NCI-H1436 (cell line): ENCODE measurements at places on chromosomes 16 and 17.

GRCh38 chr16:73143002-73143401 lies 95.1 kb upstream of the ZFHX3 start:
- no peak for DNase-seq

GRCh38 chr16:85514598-85515318 lies 98.4 kb upstream of the GSE1 start:
- DNase-seq, result no peak

DNA sequence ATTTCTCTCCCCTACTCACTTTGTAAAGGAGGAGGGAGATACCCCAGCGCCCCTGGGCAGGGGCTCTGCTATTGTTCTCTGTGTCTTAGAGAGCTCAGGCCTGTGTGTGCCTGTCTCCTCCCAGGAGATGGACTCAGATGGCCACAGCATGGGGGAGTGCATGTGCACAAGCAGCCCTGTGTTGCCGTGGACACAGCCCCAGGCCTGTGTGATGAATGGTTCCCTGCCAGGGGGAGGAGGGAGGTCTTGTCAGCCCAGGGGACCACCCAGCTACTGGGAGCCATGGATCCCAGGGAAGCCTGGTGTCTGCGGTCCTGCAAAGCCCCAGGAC lies 26.3 kb downstream of the GINS2 start:
- DNase-seq, result no peak

- no peak for DNase-seq
These were observed 19.7 kb upstream of the NDUFAB1 start for GRCh38 chr16:23615805-23616204.

GRCh38 chr16:86508028-86508946 lies 2.0 kb upstream of the FOXF1 start:
- no peak for DNase-seq

DNA sequence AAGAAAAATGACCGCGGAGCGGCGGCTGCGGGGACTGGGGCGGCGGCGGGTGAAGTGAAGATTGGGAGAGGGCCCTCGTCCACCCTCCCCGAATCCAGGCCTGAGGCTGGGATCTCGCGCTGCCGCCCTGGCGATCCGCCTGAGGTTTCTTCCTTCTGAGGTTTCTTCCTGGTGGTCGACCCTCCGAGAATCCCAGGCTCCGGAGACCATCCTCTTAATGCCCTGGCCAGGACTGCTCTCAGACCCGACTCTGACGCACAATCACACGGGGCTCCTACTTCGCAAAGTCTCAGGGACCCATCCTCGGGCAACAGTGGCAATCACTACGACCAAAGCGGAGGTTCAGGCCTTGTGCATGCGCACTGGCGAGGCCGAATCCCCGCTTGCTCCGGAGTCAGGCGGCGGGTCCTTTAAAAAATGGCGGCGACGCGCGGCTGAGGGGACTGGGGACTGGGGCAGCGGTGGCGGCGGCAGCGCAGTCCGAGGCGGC lies 18.0 kb upstream of the KCNJ18 start:
- no peak for DNase-seq

GRCh38 chr16:86033016-86033474 lies 134.1 kb downstream of the IRF8 start:
- DNase-seq, result no peak

- DNase-seq, result peak; percentile 72
These were observed at the start of gene GALK1 for GRCh38 chr17:75764711-75765421. Gene GALK1, minus strand, starts transcription at chr17:75765192. Its CDS starts 56 bp downstream, at chr17:75765136.

DNA sequence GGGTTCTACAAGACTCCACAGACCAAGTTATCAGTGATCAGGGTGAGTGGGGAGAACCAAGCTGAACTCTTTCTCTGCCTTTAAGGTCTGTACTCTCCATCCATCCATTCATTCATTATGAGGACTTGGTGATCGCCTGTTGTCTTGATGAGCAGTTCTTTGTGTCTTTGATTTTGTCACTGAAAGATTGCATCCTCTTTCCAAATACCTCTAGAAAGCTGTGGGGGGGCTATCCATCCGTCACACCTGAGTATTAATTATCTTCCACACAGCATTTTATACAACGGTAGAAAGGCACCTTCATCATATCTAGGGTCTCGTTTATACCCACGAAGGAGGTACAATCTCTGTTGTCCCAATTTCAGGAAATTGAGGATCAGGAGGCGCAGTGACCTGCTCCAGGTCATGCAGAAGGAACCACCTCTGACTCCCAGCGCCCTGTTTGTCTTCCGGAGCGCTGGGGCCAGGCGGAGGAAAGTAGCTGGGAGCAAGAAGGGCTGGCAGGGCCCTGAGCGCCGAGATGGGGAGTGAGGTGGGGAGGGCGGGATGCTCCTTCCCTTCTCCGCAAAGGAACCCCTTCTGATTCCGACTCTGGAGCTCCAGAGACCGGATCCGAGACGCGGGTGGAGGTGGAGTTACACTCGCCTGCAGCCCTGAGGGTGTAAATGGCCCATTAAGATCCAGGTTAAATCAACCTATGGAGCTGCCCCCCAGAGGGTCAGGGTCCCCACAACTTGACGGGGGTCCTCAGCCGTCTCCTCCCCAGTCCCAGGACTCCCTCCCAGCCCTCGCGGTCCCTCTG lies 605 bp upstream of the ABAT start:
- no peak for DNase-seq

DNA sequence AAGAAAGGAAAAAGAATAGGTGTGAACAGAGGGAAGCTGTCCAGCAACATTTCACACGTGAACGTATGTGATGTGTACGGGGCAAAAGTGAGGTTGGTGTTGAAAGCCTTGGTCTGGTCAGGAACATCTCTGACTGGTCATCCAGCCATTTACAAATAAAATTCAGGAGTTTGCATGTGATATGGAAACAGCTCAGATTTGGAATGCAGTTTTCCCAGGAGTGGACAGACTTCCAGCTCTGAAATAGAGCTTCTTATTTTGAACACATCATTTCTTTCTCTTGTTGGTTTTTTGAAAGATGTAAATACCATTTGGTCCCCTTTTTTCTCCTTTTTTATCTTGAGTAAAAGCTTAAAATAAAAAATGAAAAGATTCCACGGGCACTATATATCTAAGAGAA lies 566.2 kb upstream of the ZFHX3 start:
- no peak for DNase-seq

- no peak for DNase-seq
These were observed 68.4 kb upstream of the NKD1 start for GRCh38 chr16:50479771-50480170.

DNA sequence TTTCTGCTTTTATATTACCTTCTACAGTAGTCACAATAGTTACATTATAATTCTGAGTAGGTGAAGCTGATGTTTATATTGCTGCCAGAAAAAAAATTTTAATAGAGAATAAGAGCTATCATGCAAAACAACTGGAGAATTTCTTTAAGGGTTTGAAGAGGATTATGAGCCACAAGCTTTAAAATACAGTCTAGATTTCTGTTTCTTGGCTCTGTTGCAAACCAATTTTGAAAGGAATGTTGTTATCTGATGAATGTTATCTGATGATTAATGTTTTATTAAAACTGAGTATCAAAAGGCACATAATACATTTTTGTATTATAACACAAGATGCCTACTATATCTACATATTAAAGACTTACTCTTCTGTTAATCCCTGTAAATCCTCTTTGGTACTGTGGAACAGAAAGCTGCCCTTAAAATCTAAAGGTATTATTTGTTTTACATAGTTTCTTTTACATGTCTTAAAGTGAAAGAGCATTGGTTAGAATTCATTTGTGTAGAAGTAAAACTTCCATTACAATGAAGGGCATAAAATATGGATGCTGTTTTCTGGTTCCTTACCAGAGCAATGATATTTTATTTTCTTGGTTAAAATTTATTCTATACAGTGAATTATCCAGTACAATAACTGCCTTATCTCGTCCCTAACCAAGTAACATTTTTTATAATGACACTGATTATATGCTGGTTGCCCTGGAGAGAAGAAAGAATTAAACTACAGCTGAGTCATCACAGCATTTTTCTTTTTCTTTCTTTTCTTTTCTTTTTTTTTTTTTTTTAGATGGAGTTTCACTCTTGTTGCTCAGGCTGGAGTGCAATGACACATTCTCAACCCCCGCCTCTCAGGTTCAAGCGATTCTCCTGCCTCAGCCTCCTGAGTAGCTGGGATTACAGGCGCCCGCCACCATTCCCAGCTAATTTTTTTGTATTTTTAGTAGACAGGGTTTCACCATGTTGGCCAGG lies 205.7 kb downstream of the TANC2 start:
- no peak for DNase-seq

GRCh38 chr16:71912534-71913275 lies 17.4 kb downstream of the IST1 start:
- DNase-seq, result no peak

DNA sequence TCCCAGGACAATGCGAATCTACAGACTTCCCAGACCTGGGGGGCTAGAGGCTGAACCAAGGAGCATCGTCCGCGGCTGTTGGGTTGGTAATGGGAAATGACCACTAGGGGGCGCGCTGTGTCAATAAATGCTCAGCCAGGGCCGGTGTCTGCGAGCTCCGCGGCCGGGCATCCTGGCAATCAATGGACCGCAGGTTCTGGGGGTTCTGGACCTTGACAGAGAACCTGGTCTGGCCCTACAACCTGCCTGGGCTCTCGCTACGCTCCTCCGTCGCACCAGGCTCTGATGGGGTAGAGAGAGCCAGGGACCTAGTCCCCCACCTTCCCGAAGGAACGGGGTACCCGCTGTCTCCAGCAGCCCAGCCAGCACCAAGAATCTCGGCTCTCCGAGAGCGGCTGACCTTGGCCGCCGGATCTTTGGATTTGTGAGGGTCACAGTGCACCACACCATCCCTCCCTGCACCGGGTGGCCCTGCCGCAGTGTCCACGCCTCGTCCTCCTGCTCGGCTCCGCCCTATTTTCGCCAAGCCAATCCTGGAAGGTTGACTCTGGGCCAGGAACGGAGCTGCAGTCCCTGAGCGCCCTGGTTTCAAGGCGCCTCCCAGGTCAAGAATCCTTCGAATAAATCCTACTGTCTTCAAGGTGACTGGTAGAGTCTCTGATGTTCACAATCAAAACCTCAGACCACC lies 20.4 kb upstream of the BEAN1 start:
- peak; percentile 68 for DNase-seq

- no peak for DNase-seq
These were observed 73.4 kb downstream of the MYO1D start for GRCh38 chr17:32803544-32803943.

GRCh38 chr17:49029801-49030200 lies 32.6 kb downstream of the IGF2BP1 start:
- DNase-seq, result no peak

GRCh38 chr16:81095653-81095952 lies 592 bp downstream of the GCSH start:
- DNase-seq, result no peak

- DNase-seq, result no peak
These were observed 17.6 kb downstream of the ZSWIM7 start for GRCh38 chr17:15981646-15982580.

- DNase-seq, result no peak
These were observed 290.4 kb downstream of the ABCC12 start for GRCh38 chr16:47865337-47865855.

- no peak for DNase-seq
These were observed 32.1 kb downstream of the CCDC40 start for GRCh38 chr17:80068301-80069222.

- peak; percentile 74 for DNase-seq
These were observed 3.8 kb upstream of the TAC4 start for GRCh38 chr17:49851387-49852291.

DNA sequence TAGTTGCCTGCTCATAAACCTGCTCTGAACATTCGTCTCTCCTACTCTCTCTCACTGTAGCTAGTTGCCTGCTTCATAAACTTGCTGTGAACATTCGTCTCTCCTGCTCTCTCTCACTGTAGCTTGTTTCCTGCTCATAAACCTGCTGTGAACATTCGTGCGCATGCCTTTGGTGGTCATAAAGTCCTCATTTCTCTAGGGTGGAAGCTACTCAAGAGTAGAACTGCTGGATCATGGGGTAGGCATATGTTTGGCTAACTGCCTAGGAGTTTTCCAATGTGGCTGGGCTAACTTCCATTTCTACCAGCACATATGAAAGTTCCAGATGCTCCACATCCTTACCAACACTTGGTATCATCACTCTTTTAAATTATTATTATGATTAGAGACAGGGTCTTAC lies 174.6 kb upstream of the RPH3AL start:
- no peak for DNase-seq

GRCh38 chr17:48056246-48056745 lies 8.1 kb downstream of the NFE2L1 start:
- DNase-seq, result no peak

- DNase-seq, result no peak
These were observed 7.8 kb downstream of the VPS4A start for GRCh38 chr16:69318911-69319289.

DNA sequence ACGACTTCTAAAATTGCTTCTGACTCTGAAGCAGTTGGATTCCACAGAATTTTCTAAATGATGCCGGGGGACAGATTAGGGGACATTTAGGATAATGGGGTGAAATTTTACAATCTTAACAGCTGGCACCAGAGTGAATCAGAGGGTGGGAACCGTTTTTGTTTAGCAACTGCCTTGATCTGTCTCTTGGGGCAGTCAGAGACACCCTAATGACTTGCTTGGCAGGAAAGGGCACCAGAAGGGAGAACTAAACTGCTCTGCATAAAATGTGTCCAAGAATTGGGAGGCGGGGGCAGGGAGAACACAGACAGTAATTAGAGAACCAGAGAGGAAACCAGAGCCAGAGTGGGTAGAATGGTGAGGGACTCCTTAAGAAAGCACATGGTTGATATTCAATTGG lies 6.1 kb upstream of the ABCC12 start:
- no peak for DNase-seq

- DNase-seq, result no peak
These were observed 4.0 kb upstream of the IL17C start for GRCh38 chr16:88634141-88634993.

DNA sequence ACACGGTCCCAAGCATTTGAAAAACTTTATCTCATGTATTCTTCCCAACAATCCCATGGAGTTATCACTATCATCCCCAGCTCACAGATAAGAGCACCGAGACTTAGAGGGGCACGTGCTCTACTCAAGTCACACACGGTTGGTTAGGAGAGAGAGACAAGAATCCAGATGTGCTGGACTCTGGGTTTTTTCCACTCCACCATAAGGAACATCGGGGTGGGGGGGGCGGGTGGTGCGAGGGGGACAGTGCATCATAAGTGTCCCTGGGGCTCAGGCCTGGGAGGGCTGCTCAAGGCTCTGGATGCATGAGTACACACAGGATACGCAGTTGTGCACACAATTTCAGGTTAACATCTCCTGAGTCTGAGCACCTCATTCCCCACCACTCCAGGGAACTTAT lies 7.4 kb downstream of the CDC42EP4 start:
- DNase-seq, result no peak

DNA sequence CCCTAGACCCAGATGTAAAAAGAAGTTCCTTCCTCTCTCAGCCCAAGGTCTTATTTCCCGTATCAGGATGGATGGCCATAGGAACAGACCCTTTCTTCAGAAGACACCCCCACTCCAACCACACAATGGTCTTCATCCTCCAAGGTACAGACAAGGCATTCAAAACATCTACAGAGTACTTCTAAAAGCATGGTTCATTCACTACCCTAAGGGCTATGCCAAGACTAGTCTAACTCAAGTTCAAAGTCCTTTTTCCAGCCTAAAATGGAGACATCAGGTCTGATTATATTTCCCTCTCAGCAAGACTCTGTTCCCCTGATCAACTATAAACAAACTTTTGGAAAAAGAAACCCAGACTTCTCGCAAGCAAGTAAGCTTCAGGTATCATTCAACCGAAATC lies 388.9 kb downstream of the NPIPA8 start:
- no peak for DNase-seq

GRCh38 chr16:2924901-2925755 lies 13.4 kb downstream of the FLYWCH1 start:
- DNase-seq, result no peak
